ENCODE measurements at places on chromosomes 3 and 15.

GRCh38 chr3:29899021-29899420, 618.1 kb downstream of the RBMS3 start:
- DNase-seq = no peak

- no peak for DNase-seq
These were observed 71.9 kb downstream of the CMTM8 start for GRCh38 chr3:32310336-32310735.

- DNase-seq = no peak
These were observed 2.8 kb downstream of the GPD1L start for GRCh38 chr3:32109256-32109655.

DNA sequence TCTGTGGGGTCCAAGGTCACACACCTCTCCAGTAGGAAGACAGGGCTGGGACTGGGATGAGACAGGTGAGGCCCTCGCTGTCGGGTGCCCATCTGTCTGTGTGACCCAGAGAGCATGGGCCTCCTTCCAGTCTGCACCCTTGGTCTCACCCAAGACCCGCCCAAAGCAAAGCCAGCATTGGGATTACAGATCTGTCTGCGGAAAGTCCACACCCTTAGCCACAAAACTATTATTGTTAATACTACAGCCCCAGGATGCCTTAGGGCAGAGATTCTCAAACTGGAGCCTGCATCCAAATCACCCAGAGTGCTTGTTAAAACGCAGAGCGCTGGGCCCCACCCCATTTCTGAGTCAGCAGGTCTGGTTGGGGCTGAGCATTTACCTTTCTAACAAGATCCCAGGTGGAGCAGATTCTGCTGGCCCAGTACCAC, 58.5 kb upstream of the ZNF148 start:
- DNase-seq = no peak

GRCh38 chr3:153171918-153172317, 9.9 kb downstream of the RAP2B start:
- DNase-seq = no peak

GRCh38 chr15:26222781-26223180, 359.7 kb upstream of the ATP10A start:
- no peak for DNase-seq

- no peak for DNase-seq
These were observed 203.2 kb upstream of the PPP2R3A start for GRCh38 chr3:135762188-135762856.

GRCh38 chr15:83300826-83301225, 16.4 kb upstream of the BNC1 start:
- no peak for DNase-seq

- no peak for DNase-seq
These were observed 487.5 kb downstream of the GABRG3 start for GRCh38 chr15:27458345-27459084.

DNA sequence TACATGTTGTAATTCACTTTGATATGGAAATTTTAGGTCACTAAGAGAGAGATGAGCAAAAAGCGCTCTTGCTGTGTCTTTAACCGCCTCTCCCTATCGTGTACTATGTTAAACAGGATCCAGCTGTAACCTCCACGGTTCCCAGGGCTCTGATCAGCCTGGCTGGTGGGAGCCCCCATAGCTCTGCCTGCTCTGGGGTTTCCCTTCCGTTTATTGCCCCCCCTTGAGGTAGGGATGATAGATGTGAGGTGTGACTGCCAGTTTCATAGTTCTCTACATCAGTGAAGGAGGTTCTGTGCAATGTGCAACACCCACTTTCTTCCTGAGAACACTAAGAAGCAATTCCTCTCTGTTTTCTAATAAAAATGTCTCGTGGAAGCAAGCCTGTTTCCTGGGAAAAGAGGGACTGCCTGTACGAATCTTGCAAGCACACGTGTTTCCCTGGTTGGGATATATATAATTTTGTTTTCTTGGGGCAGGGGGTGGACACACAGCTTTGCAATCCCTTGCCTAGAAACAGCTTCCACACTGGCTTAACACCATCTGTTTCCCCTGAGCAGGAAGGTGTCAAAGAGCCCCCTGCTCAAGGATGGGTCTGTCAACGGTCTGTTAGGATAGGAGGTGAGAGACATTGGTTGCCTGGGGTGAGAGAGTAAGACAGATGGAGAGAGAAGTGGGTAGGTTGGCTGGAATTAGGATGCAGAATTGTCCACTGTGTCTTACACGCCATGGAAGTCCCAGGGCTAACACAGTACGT, 23.8 kb downstream of the CORO2B start:
- DNase-seq = no peak

DNA sequence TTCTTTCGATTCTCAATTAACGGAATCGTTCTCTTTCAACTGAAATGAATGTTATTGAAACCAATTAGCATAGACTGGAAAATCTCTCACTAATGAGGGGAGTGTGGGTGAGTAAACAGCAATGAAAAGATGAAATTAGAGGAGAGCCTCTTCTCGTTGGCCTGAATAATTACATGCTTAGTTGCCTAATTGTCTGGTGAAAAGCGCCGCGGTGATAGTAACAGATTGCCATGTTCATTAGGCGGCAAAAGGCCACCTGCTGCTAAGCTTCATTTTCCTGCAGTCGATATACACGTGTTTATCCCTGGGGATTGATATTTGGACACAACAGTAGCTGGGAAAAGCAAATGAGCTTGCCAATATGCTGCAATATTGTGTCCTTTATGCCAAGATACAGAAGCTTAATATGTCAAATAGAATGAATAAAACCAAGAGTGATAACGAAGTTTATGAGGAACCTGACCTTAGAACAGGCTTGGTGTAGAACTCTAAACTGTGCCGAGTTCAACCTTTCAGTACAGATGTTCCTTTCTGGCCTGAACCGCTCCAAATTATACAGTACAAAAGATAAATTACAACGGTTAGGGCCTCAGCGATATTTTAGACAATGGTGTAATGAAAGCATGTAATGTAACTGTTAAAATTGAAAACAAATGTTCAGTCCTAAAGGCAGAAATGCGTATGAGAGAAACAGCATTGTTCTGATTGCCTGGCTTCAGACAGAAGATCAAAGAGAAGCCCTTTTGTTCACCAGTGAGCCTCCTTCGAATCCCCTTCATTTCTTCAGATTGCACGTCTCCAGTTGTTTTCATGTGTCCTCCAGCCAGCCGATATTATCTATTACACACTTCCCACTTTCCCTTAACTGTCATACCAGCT, 185.2 kb downstream of the SHOX2 start:
- DNase-seq = peak; percentile 93

DNA sequence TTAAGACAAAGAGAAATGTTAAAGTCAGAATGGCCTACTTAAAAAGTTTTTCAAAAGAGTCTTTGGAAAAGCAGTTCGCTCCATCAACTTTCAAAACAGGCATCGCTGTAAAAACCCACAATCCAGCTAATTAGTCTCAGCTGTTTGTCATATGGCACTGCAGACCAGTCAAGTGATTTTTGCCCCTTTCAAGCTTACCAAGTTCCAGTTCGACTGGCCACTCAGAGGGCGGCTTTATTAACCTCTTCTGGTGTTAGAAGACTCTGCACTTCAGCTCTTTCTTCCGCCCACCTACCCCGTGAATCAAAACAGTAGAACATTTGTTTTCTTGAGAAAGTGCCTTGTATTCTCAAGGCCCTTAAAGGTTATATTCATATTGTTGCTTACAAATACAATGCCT, 19.3 kb downstream of the RAB27A start:
- DNase-seq = no peak

DNA sequence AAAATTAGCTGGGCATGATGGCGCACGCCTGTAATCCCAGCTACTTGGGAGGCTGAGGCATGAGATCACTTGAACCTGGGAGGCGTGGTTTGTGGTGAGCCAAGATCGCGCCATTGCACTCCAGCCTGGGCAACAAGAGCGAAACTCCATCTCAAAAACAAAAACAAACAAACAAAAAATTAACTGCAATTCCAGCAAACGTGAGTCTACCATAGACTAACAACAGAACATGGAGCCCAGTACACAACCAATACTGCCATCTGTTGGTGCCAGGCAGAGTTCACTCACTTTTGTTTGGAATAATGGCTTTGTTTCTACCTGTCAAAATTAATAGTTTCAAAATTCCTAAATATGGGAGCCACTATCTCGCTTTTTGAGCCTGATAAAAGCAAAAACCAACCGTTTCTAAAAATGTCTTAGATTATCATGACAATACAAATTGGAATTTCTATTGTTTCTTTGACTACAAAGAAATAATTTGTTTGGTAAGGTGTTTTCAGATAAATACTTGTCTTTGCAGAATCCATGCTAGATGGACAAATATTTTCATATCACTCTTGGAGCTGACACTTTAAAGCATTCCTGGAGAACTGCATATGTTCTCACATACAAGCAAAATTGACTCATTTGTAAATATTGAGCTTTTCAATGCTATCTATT, 45.0 kb downstream of the GPR176 start:
- DNase-seq = peak; percentile 14

DNA sequence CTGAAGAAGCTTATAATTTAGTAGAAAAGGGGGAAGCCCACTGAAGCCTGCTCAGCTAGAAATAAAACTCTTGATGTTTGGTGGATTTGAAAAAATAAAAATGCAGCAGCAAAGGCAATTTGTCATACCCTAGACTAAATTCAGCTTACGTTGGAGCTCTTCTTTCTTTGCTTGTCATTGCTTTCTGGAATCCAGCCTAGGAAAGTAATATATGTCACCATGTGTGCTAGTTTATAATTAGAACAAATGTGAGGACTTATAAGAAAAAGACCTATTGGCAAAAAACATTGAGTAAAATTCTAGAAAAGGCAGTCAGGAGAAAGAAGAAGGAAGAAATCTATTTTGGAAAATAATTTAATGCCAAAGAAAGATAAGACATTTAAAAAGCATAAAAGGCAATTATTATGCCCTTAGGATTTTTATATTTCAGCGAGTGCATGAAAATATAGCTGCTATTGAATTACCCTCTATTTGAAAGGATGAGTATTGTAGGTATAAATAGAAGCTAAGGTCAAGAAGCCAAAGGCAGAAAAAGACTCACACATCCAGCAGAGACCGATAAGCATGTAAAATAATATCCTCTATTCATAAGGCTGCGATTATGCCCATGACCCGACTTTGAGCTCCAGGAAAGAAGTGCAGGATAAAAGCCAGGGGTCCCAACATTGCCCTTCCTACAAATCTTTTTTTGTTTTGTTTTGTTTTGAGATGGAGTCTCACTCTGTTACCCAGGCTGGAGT, 10.6 kb upstream of the BTBD1 start:
- no peak for DNase-seq

GRCh38 chr3:152826476-152826875, 8.5 kb upstream of the P2RY1 start:
- no peak for DNase-seq

- no peak for DNase-seq
These were observed 218.5 kb downstream of the BBX start for GRCh38 chr3:107740992-107741896.

GRCh38 chr15:57440799-57441198, 64.5 kb downstream of the CGNL1 start:
- no peak for DNase-seq

DNA sequence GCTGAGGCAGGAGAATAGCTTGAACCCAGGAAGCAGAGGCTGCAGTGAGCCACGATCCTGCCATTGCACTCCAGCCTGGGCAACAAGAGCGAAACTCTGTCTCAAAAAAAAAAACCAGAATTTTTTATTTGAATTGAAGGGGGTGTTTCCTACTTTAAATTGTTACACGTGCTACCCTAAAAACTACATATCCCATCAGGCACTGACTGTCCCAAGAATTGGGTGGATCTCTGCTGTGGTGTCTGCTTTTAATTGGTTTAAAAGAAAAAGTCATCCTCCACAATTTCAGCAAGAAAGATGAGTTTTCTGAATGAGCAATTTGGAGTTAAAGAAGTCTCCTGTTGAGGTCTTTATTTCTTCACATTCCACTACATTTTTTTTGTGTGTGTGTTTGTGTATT, 2.1 kb downstream of the PDIA3 start:
- DNase-seq = no peak

DNA sequence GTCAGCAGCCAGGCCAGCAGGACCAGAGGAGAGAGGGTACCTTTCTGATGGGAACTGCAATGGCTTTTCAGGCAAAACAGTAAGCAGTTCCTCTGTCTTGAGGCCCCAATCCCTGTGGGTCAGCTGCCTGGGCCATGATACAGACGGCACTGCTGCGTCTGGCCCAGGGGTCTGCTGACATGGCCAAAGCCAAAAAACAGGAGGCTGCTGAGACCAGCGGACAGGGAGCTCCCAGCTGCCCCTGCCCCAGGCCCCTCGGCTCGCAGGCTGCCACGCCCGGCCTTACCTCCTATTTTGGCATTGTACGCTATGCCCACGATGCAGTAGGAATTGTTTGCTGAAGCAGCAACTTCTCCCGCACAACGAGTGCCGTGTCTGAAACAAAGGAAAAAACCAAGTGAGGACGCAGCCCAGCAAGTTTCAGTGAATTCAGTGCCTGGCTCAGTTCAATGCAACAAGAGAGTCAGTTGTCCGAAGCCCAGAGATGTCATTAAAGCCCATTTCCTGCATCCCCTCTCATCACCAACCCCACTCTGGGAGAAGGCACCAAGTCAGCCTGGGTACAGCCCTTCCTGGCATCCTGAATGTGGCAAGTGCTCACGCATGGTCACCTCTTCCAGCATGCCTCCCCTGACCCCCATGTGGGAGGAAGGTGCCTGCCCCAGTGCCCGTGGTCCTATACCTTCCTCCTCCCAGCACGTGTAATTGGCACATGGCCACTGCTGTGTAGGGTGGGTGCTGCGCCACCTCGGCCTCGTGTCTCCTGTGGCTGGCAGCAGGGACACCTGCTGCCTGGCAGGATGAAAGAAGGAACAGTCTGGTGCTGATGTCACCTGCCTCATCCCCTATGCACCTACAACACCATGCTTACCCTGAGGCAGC, 61.7 kb downstream of the PCSK6 start:
- no peak for DNase-seq

DNA sequence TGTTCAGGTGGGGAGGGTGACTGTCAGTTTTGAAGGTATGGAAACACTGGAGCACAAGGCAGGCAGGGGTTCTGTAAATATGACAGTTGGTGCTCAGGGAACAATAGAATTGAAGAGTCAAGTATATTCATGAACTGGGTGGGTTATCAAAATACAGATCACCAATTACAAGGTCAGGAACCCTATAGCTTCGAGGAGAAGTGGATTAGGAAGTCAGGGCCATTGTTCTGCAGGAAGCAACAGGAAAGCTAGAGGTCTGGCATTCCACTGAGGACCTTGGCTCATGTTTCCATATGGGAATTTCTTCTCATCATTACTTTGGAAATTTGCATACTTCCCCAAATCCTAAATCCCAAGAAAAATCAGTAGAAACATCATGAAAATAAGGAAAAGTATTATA, 125.9 kb downstream of the MYRIP start:
- no peak for DNase-seq

DNA sequence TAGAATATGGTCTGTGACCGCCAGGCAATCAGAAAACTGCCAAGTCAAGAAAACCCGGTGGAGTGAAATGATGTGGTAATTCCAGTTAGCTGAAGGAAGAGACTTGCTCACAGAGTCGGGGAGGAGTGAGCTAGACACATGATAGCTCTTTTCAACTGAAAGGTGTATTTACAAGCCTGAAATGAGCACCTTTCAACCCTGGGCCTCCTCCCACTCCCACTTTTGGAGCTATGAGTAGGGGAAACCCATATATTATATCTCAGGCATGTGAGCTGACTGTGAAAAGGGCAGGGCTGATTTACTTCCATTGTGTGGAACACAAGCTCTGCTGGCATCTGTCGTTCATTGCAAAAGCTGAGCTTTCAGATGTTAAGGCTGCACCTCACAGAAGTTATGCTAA, 960.2 kb downstream of the TUSC7 start:
- no peak for DNase-seq

- no peak for DNase-seq
These were observed 33.6 kb downstream of the ZDHHC3 start for GRCh38 chr3:44942202-44942921.

GRCh38 chr3:98563661-98564281, 29.6 kb downstream of the CPOX start:
- no peak for DNase-seq
